ENCODE measurements at places on chromosomes 3 and 15.

- DNase-seq = no peak
These were observed 79.2 kb downstream of the SST start for GRCh38 chr3:187590861-187591576.

DNA sequence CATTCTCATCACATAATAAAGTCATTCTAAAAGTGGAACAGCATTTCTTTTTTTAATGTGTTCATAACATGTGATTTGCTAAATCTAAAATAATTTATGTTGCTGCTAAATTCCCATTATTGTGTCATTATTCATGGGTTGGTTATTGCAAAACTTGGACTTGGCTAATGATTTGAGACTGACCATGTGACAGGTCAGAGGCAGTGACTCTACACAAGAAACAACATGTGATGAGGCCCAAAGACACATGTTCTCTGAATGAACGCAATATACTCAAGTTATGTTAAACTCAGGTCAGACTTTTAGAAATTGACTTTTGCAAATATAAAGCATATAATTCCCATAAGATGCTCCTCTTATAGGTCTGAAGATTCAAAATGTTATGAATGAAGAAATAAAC, 566.1 kb downstream of the TBL1XR1 start:
- DNase-seq = no peak

GRCh38 chr15:92076541-92076940, 223.0 kb downstream of the SLCO3A1 start:
- no peak for DNase-seq

DNA sequence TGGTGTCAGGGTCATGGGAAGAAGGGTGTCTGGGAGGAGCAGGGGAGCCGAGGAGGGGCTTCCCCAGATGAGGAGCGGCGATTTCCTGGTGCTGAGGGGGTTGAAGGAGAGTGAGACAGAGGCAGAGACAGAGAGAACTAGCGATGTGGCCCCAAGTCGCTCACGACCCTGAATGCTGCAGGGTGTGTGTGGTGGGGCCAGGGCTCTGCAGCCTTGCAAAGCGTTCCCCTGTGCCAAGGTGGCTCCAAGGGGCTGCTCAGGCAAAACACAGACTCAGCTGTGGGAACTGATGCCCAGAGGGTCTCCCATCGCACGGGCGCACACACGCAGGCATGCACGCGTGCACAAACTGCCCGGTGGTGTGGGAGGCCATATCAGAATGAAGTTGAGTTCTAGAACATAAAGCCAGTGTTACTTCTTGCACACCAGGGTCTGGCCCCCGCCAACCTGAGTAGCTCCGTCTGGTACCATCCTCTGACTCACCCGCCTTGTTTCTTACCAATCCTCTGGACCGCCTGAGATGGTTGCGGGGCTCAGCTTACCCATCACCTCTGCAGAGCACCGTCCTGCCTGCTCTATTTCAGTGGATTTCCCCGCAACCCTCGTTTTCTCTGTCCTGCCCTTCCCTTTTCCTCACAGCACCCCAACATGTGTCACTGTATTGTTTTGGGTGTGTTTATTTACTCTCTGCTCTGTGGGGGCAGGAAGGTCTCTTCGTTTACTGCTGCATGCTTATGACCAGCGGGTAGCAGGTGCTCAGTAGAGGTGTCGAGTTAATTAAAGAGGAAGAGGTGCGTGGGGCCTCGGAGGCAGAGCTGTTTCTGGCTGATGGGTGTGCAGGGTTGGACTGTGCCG, 4.5 kb downstream of the MELTF start:
- DNase-seq = no peak

DNA sequence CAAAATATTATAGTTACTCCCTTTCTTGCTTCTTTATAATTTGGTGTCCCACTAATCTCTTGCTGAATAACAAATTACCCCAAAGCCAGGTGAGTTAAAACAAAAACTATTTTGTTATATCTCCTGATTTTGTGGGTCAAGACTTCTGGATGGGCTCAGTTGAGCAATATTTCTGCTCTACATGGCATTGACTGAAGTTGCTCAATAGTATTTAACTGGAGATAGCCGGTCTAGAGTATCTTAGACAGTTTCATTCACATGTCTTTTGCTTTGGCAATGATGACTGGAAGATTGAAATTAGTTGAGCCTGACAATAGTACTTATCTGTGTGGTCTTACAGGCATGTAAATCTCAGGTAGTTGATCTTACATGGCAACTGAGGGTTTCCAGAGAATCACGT, 51.0 kb upstream of the TP63 start:
- no peak for DNase-seq

GRCh38 chr3:23664459-23664858, 141.3 kb upstream of the UBE2E1 start:
- no peak for DNase-seq

- no peak for DNase-seq
These were observed 74.5 kb downstream of the TMEM108 start for GRCh38 chr3:133112666-133113065.

GRCh38 chr15:95293456-95294031, 1037.0 kb upstream of the NR2F2 start:
- no peak for DNase-seq

- no peak for DNase-seq
These were observed 31.4 kb upstream of the LYZL4 start for GRCh38 chr3:42441791-42442190.

GRCh38 chr3:147890114-147890513, 480.9 kb downstream of the ZIC1 start:
- DNase-seq = no peak

DNA sequence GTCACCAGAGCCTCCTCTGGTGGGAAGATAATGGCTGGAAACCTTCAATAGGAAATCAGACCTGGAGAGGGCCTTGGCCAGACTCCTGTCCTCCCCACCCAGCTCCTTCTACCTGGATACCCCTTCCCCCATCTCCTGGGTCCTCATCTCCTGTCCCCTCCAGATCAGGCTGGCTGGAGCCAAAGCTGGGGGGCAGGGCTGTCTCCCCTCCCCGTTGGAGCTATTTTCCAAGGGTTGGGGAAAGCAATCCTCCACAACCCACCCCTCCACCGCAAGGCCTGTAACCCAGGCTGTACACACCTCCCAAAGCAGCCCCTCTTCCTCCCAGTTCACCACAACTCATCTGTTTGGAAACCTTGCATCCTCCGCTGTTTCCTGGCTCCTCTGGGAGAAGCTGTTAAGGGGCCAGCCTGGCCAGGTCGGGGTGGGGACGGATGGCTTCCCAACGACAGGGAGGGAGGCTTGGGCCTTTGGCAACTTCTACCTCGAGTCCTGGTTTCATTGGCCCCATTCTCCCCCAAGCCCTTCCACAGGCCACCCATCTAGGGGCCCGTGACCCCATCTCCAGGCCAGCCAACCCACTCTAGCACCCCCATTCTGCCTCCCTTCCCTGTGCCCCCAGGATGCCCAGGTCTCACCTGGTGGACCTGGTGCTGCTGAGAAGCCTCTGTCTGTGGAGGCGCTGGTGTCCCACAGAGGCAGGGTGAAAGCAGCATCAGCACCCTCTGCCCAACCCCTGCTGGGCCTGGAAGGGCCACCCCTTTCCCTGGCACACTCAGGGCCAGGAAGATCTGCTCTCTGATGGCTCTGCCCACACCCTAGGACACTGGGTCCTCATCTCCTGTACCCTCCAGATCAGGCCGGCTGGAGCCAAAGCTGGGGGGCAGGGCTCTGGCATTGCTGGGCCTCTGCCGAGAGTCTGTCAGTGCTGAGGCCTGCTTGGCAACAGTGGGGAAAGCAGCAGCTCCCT, 22.1 kb upstream of the GOLGA6C start:
- no peak for DNase-seq

- no peak for DNase-seq
These were observed 158.7 kb downstream of the MTHFS start for GRCh38 chr15:79738143-79738542.

DNA sequence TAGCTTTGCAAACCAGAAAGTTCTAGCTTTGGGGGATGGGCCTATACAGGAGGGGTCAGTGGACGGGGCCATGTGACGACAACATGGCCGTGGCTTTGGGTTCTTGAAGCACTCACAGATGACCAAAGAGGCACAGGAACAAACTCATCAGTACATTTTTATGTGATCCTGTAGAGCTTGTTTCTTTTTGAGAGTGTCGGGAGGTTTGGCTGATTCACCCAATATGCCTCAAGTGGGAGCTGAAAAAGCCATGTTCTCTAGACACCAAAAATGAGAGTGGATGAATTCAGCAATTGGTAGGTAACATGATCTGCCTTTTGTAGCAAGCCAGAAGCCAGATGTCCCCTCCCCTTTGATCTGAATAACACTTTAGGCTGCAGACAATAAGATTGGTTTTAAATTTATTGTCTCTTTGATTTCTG, 30.1 kb downstream of the GREM1 start:
- no peak for DNase-seq

- no peak for DNase-seq
These were observed 3.0 kb downstream of the ZNF589 start for GRCh38 chr3:48243886-48244285.

DNA sequence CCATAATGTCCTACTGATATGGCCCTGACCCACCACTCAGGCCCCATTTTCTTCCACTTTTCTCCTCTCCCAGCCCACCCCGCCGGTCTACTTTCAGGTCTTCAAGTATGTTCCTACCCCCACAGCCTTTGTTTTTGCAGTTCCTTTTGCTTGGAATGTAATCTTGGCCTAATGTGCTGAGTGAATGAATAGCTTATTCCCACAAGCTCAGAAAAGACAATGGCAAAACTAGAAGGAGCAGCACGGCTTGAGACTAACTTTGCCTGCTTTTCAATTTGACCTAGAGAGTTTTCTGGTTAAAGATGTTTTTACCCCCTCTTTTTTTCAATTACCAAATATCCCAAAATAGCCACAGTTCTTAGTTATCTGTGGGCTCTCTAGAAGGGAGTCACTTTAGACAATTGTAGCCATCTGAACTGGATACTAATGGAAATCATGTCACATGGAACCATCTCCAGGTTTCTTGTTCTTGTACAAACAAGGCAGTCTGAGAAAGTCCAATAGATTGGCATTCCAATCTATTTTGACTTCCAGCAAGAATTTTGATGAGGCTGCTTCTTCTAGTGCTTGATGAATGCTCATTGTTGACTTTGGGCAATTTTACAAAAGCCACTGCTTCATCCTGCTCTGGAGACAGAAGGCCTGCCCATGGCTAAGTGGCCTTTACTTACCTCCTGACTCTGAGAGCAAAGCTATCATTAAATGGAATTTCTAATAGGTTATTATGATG, 16.3 kb upstream of the LMCD1 start:
- DNase-seq = no peak

DNA sequence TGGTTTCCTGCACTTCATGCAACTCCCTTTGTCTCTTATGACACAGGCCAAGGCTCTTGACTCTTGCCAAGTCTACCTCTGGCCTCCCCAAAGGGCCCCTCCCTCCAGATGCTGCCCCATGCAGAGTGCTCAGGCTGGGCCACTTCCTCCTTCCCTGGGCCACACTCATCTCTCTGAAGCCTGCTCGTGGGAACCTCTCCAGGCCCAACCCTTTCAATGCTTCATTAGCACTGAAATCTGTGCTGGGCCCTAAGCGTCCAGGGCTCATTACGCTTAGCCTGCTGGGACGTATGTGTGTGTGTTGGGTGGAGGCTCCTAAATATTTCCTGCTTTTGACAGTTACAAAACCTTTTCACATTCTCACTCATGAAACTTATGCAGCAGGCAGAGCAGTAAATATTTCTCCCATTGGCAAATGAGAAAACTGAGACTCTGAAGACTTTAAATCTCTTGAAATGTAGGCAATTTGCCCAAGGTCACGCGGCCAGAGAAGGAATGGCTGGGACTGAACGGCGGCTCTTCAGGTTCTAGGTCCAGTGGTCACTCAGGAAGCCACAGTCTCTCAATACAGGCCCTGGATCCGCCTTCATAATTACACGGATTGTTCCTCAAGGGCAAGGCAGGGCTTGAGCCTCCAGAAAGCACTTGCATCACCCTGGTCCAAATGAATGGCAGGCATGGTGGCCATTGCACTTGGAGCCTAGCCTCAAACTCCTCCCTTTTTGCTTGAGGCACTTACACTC, 241.7 kb upstream of the HES1 start:
- DNase-seq = no peak

DNA sequence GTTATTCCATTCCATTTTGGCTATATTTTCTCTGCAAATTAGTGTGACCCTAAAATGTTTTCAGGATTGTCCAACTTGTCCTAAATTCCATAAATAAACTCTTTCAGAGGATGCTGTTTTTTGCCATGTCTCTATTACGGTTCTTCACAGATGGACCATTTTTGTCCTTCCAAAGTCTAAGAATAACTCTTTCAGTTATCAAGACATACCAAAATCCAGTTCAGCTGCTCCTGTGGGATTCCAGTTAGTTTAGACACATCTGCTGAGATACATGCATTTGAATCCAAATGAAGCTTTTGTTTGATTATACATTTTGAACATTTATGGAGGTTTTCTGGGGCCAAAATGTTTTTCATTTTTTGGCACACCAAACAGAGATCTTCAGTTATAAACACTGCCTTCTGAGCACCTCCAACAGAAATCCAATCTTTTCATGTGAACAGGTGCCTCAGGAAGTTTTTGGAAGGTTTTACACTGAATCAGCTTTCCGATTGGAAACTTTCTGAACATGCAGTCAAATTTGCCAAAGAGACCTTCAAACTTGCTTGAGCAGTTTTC, 80.7 kb downstream of the TIGIT start:
- DNase-seq = no peak

- no peak for DNase-seq
These were observed 9.4 kb downstream of the SEMA3F start for GRCh38 chr3:50164481-50164880.

DNA sequence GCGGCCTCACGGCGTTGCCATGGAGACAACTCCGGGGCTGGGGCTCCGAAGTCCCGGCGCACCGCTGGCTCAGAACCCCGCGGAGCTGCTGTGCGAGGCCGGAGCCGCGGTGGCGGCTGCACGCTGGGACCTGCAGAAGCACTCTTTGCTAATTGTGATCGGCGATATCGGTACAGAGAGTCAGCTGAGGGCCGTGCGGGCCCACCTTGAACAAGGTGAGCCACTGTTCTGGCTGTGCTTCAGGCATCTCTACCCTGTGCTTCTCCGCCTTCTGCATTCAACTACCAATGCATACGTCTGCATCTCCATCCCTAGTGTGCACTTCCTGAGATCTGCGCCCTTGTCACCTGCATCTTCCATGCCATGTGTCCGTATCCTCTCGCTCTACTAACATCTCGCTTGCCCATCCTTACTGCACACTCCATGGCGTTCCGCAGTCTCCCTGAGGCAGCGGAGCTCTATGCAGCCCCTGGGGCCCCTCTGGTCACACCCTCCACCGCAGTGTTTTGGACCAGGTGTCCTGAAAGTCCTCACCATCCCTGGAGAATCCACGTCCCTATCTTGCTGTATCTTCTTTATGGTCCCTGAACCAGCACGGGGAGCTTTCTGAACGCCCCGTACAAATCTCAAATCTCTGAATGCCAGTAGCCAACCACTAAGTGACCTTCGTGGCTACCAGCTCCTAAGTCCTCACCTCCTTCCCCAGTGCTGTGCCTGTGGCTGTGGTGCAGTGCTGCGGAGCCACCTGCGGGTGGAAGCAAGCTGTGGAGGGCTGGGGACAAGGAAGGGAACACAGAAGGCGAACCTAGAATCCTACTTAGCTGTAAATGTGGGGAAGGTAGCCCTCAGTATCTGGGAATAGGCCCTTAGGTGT, 6.2 kb upstream of the MAP1A start:
- DNase-seq = peak; percentile 52

GRCh38 chr3:134320749-134321148, 53.5 kb downstream of the AMOTL2 start:
- no peak for DNase-seq

- DNase-seq = no peak
These were observed 412.4 kb upstream of the CBLB start for GRCh38 chr3:106281221-106281620.

GRCh38 chr3:34038131-34038530, 239.7 kb downstream of the PDCD6IP start:
- no peak for DNase-seq
